Left kidney (tissue), 8 donors: ENCODE measurements at places on chromosomes 13 and 19. TPM values are rescaled to one million over a fixed set of nuclear protein-coding genes. Genes with fewer than 3 reads are reported as not detected.

Gene CYP2F1
- polyA plus RNA-seq, result 0.28 TPM

Gene ZNF653
- polyA plus RNA-seq, result 9.6 TPM

Gene ZNF737
- 43.1 TPM for polyA plus RNA-seq

Gene MEIS3
- 21.2 TPM for polyA plus RNA-seq

Gene ZNF878
- 2.8 TPM for polyA plus RNA-seq

Gene KCNN4
- polyA plus RNA-seq, result 1.6 TPM

Gene C13orf46
- polyA plus RNA-seq, result 0.10 TPM

Gene USPL1
- polyA plus RNA-seq, result 31.4 TPM

Gene MEGF8
- 38.6 TPM for polyA plus RNA-seq

Gene ANGPTL8
- 0.62 TPM for polyA plus RNA-seq

Gene RAB3A
- 3.8 TPM for polyA plus RNA-seq

Gene VSTM1
- polyA plus RNA-seq, result not detected

Gene ATP13A1
- 54.5 TPM for polyA plus RNA-seq

Gene RYR1
- 9.6 TPM for polyA plus RNA-seq

DNA sequence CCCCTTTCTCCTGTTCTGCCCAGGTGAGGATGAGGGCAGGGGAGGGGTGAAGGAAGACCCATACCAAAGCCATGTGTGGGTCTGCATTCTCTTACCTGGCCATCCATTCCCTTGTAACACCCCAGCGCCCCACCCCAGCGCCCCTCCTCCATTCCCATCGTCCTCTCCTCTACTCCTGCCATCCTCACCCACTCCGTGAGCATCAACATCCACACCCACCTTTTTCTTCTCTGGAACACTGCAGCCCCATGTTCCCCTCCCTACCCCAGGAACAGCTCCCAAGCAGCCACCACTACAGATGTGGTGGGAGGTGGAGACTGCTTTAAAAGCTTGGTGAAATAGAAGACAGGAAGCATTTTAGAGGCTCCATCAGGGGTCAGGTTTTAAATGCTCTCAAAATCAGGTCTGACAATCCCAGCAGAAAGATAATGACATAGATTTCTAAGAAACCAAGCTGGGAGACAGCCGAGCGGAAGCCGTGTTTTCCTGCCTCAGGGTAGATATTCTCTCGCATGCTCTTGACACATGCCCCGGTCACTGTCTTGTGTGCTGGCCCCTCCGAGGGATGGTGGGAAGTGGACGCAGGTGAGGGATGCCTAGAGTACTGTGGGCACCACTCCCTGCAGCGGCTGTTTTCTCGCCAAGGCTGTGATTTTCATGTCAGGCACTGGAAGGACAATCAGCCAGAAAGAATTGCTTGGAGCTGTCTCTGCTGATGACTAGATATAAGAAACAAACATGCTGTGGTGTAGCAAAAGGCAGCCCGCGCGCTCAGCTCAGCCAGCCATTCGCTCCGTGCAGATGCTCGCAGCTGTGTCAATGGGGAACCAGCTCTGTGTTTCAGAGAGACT lies 9.8 kb downstream of the MEDAG start:
- no peak for DNase-seq

- DNase-seq, result no peak
Measured at GRCh38 chr13:19817510-19818158, 34.9 kb upstream of the PSPC1 start.

- no peak for DNase-seq
Measured at GRCh38 chr13:27500806-27501534, 50.6 kb upstream of the MTIF3 start.

GRCh38 chr19:53878776-53879139 lies 3.2 kb upstream of the PRKCG start:
- DNase-seq, result no peak

GRCh38 chr19:47661161-47661560 lies 52.1 kb upstream of the EHD2 start:
- DNase-seq, result no peak

- DNase-seq, result no peak
Measured at GRCh38 chr13:74747186-74747955, 613.2 kb upstream of the KLF12 start.

- no peak for DNase-seq
Measured at GRCh38 chr13:36135876-36136275, 4.7 kb upstream of the DCLK1 start.

DNA sequence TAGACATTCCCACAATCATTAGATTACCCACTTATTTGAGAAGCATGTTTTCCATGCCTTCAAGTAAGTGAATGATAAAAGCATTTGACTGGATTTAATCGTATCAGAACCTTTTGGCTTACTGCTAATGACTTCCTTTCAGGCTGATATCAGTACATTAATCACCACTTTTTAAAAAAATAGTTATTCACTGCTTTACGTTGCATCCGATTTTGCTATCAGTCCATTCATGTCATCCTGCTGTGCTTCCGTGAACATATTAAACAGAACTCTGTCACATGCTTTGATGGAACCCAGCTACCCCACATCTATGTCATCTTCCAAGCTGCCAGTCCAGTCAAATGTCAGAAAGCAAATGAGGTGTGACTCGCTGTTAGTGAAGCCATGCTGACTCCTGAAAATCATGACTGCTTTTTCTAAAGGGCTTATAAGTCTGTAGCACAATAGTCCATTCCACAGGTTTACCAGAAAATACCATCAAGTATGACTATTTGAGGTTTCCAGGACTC lies 440.9 kb downstream of the IRS2 start:
- DNase-seq, result no peak

- no peak for DNase-seq
Measured at GRCh38 chr19:15028490-15028889, 20.8 kb upstream of the CASP14 start.

DNA sequence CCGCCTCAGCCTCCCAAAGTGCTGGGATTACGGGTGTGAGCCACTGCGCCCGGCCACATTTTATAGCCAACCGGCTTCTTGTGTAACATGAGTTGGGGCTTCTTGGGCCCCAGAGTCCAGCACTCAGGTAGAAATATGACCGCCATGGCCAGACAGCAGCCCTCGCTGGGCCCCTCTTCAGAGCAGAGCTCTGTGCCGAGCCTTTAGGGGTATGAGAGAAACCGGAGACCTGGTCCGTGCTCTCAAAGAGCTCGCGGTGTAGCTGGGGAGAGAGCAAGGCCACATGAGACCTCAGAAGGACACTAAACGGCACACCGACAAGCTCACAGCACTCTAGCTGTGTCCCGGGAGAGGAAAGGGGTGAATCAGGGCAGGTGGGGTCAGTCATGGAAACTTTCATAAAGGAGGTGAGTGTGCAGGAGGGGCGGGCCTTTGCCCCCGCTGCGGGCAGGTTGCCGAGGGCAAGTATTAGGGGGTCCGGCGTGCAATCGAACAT lies 15.8 kb downstream of the ACTN4 start:
- no peak for DNase-seq

DNA sequence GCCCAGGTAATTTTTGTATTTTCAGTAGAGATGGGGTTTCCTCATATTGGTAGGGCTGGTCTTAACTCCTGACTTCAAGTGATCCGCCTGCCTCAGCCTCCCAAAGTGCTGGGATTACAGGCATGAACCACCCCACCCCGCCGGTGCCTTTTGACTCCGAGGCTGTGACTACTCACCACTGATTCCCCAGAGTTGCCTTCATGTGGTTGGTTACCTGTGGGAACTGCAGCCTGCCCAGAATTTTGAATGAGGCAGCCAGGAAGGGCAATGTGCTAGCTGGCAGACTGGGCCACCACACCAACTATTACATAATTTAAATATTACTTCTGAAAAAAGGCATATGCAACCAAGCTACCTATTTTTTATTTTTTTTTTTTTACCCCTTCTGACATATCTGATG lies 42.8 kb downstream of the N4BP2L2 start:
- DNase-seq, result no peak

- no peak for DNase-seq
Measured at GRCh38 chr19:4622695-4623421, 16.5 kb upstream of the TNFAIP8L1 start.

DNA sequence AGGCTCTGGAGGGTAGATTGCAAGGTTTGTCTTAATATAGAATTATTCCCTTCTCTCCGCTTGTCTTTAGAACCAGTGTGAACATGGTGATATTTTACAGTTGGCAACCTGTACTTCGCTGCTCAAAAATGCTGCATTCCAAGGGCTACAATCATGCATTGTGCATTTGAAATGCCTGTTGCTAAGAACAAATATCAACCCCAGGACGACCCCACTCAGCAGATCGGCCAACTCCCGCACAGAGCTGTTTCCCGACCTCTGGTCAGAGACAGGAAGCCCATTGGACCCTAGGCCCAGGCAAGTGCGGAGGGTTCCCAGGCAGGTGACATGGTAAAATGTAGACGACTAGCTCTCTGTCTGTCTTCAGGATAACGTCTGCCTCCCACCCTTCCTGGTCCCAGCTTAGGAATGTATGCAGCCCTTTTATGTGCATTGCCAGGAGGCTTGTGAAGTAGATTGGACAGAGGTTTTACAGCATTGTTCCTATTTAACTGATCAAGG lies 263.5 kb downstream of the FOXO1 start:
- no peak for DNase-seq

DNA sequence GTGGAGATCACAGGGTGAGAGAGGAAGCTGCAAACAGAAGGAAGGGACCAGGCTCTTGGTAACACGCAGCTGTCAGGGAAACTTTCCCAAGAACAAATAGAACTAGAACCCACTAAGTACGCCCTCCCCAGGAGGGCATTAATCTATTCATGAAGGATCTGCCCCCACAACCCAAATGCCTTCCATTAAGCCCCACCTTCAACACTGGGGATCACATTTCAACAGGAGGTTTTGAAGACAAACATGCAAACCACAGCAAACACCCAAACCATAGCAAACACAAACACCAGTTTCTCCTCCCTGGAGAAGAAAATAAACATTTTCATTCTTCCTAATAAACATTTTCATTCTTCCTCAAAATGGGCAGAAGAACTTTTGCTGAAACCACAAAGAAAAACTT lies 329.6 kb downstream of the EFNB2 start:
- no peak for DNase-seq

- DNase-seq, result no peak
Measured at GRCh38 chr13:21683034-21683733, 12.3 kb downstream of the FGF9 start.

DNA sequence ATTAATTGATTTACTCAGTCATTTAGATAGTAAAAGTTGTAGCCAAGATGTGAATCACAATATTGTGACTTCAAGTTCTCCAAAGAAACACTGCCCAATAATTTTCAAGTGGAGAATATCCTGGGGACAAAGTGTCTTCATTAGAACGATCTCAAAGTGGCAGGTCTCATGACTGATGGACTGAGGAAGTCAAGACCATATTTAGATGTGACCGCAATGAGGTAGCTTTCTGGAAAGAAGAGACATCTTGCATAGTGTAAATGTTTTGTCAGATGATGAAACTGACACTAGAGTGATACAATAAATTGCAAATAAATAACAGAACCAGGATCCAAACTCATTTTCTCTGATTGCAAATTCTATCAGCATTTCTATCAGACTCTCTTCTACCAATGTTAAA lies 1476.9 kb downstream of the EFNB2 start:
- DNase-seq, result no peak

GRCh38 chr13:18948012-18948663 lies 233.5 kb downstream of the TUBA3C start:
- no peak for DNase-seq

DNA sequence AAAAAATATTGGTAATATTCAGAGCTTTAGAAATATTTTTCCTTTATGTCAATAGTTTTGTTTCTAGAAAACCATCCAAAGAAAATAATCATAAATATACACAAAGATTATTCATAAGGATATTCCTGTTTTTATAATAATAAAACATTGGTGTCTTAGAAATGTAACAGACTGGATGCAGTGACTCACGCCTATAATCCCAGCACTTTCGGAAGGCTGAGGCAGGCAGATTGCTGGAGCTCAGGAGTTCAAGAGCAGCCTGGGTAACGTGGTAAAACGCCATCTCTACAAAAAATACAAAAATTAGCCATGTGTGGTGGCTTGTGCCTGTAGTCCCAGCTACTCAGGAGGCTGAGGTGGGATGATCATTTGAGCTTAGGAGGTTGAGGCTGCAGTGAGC lies 106.8 kb downstream of the DHRS12 start:
- no peak for DNase-seq

GRCh38 chr19:18062028-18062427 lies 24.7 kb downstream of the IL12RB1 start:
- DNase-seq, result no peak

DNA sequence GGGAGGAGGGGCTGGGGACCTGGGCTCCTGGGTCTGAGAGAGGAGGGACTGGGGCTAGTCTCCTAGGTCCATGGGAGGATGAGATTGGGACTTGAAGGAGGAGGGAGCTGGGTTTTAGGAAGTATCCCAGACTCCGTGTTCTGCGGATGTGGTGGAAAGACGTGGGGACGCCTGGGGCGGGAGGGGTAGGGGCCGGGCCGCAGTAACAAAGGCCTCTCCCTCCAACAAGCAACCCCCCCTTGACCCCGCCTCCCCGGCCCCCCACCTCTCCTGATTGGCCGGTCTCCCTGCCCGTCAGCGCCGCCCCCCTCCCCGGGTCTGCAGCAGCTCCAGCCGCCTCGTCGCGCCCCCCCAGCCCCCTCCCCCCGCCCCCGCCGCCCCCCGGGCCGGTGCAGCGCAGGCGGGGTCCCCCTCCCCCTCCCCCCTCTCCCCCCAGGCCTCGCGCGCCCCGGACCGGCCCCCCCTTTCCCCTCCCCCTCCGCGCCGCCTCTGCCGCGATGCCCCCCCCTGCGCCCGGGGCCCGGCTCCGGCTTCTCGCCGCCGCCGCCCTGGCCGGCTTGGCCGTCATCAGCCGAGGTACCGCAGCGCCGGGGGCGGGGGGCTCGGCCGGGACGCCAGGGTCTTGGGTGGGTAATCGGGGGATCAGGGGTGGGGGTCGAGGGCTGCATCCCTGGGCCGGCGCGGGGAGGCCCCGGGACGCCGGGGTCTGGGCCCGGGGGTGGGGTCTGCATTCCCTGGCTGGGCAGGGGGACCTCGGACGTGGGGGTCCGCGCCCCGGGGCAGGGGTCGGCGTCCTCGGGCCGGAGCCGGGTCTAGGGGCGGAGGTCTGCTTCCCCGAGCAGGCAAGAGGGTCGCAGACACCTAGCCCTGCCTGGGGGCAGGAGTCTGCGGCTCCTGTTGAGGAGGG lies at the start of gene IGLON5:
IGLON5 (plus strand) TSS at position 294 of the 907 bp plus-strand sequence; CDS start at position 498, 204 bp downstream.
- no peak for DNase-seq
